Activated CD4-positive, alpha-beta memory T cell treated with anti-CD3 and anti-CD28 coated beads for 36 hours (primary cell): ENCODE measurements at places on chromosomes 2 and 18. TPM values are rescaled to one million over a fixed set of nuclear protein-coding genes. Genes with fewer than 3 reads are reported as not detected.

ELOA2 gene
- total RNA-seq = not detected

MYO5B gene
- total RNA-seq = 0.21 TPM

TUBA3E gene
- total RNA-seq = not detected

BUB1 gene
- total RNA-seq = 90.8 TPM

SCN9A gene
- total RNA-seq = not detected

CHPF gene
- total RNA-seq = 21.0 TPM

ASNSD1 gene
- 44.5 TPM for total RNA-seq

ALKAL2 gene
- total RNA-seq = not detected

CERKL gene
- total RNA-seq = not detected

LRRC30 gene
- not detected for total RNA-seq

- H3K4me1 ChIP-seq = no peaks in the 10 kb centered on the region
- H3K36me3 ChIP-seq = no peaks in the 10 kb centered on the region
- no peak for DNase-seq
- no peak overlapping the region for H3K27ac ChIP-seq
These were observed 103.6 kb upstream of the BOD1L2 start for GRCh38 chr18:57043241-57043640.

- no peak overlapping the region for H3K27ac ChIP-seq
- no peaks in the 10 kb centered on the region for H3K36me3 ChIP-seq
- no peaks in the 10 kb centered on the region for H3K27me3 ChIP-seq
- no peaks in the 10 kb centered on the region for H3K4me1 ChIP-seq
These were observed 598.9 kb upstream of the LINC00305 start for GRCh38 chr18:64747803-64748202.

DNA sequence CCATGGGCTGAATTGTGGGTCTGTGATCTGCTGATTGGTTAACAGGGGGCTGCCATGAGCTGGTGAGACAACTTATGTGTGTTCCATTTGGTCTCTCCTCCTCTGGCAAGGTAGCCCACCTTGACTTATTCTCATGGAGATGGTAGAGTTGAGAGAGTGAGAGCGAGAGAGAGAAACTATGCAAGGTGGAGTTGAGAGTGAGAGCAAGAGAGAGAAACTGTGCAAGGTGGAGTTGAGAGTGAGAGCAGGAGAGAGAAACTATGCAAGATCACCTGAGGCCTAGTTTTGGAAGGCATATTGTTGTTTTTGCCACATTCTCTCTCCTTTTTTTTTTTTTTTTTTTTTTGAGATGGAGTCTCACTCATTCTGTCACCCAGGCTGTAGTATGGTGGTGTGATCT, 155.7 kb downstream of the UBR3 start:
- DNase-seq = no peak
- H3K27ac ChIP-seq = no peak overlapping the region
- H3K36me3 ChIP-seq = peaks cover 27% of the 10 kb centered on the region
- peaks cover 3% of the 10 kb centered on the region for H3K4me1 ChIP-seq

GRCh38 chr2:77387324-77387723, 134.9 kb downstream of the LRRTM4 start:
- H3K27me3 ChIP-seq = no peaks in the 10 kb centered on the region
- H3K4me3 ChIP-seq = no peak overlapping the region
- H3K4me1 ChIP-seq = no peaks in the 10 kb centered on the region
- H3K27ac ChIP-seq = no peak overlapping the region
- DNase-seq = no peak
- no peaks in the 10 kb centered on the region for H3K36me3 ChIP-seq

- H3K27ac ChIP-seq = no peak overlapping the region
- H3K27me3 ChIP-seq = no peaks in the 10 kb centered on the region
- peaks cover 2% of the 10 kb centered on the region for H3K36me3 ChIP-seq
- no peak overlapping the region for H3K4me3 ChIP-seq
- no peaks in the 10 kb centered on the region for H3K4me1 ChIP-seq
- DNase-seq = no peak
These were observed 1200.8 kb upstream of the GYPC start for GRCh38 chr2:125455110-125455509.

- H3K36me3 ChIP-seq = no peaks in the 10 kb centered on the region
- no peak overlapping the region for H3K4me3 ChIP-seq
- peak; percentile 67 for DNase-seq
- H3K27me3 ChIP-seq = no peaks in the 10 kb centered on the region
- peaks cover 16% of the 10 kb centered on the region for H3K4me1 ChIP-seq
These were observed 273.3 kb downstream of the NDUFA10 start for GRCh38 chr2:239751679-239752355.

GRCh38 chr18:2348003-2348402, 223.3 kb downstream of the METTL4 start:
- DNase-seq = no peak
- H3K36me3 ChIP-seq = no peaks in the 10 kb centered on the region
- no peak overlapping the region for H3K27ac ChIP-seq
- no peaks in the 10 kb centered on the region for H3K4me1 ChIP-seq
- peaks cover 2% of the 10 kb centered on the region for H3K27me3 ChIP-seq

DNA sequence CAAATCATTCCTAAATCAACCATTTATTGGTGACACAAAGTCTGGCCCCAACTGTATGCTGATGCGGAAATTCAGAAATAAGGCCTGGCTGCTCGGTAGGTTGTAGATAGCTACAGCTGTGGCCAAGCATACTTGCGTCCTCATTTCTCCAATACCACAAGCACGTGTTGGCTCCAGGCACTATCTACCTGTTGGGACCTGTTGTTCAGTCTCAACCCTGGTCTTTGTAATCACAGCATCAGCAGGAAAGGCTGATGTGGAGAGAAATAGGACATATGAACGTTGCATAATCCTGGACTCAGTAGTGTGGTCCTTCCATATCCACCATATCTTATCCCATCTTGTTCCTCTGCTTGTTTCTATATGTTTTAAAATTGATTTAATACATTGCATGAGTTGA, 212.6 kb downstream of the PMAIP1 start:
- DNase-seq = no peak
- H3K36me3 ChIP-seq = no peaks in the 10 kb centered on the region
- no peaks in the 10 kb centered on the region for H3K4me1 ChIP-seq
- H3K27ac ChIP-seq = no peak overlapping the region
- H3K4me3 ChIP-seq = no peak overlapping the region
- H3K27me3 ChIP-seq = no peaks in the 10 kb centered on the region

DNA sequence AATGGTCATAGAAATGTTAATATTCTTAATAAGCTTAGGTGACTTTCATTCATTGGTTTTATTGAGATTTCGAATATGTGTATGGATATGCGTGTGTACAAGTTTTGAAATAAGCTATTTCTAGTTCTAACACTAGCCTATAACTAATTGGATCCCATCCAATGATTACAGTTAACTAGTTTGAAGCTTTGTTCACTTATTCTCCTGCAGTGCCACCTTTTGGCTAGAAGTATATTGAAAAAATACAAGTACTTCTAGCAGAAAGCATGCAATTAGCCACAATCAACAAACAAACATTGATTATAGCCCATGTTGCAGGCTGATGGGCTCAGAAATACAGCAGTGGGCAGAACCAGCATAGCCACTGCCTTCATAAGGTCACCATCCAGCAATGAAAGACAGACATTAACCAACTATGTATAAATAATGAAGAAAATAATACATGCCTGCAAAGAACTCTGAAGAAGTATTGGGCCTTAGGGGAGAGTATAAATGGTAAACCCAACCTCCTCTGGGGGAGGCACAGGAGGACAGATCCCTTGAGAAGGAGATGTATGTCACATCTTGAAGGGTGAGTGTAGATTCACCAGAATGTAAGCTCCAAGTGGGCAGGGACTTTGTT, 5.1 kb upstream of the PIEZO2 start:
- no peaks in the 10 kb centered on the region for H3K36me3 ChIP-seq
- no peak for DNase-seq
- H3K4me3 ChIP-seq = no peak overlapping the region
- H3K27ac ChIP-seq = no peak overlapping the region
- no peaks in the 10 kb centered on the region for H3K4me1 ChIP-seq

- H3K27ac ChIP-seq = peak overlapping the region; percentile 63
- H3K4me1 ChIP-seq = peaks cover 21% of the 10 kb centered on the region
- no peaks in the 10 kb centered on the region for H3K27me3 ChIP-seq
- no peak for DNase-seq
- peaks cover 12% of the 10 kb centered on the region for H3K36me3 ChIP-seq
These were observed 52.0 kb upstream of the UBXN4 start for GRCh38 chr2:135689679-135690078.

DNA sequence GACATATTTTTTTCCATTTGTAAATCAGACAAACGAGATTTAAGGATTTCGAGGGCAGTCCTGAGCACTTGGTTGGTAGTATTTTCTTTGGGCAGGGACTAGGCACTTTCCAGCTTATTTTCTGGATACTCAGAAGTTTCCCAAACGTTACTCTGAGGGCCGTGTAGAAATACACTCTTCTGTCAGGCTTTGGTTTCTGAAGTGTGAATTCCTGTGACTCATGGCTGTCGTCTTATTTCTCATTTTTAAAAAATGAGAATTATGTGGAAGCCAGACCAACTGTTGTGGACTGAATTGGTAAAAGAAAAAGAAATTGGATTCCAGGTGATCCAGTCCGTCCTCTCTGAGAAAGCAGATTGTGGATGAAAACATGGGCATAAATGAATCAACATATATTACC, 658.6 kb upstream of the FANCL start:
- H3K27ac ChIP-seq = no peak overlapping the region
- H3K36me3 ChIP-seq = no peaks in the 10 kb centered on the region
- no peaks in the 10 kb centered on the region for H3K4me1 ChIP-seq
- no peak for DNase-seq
- peaks cover 1% of the 10 kb centered on the region for H3K27me3 ChIP-seq
- no peak overlapping the region for H3K4me3 ChIP-seq

DNA sequence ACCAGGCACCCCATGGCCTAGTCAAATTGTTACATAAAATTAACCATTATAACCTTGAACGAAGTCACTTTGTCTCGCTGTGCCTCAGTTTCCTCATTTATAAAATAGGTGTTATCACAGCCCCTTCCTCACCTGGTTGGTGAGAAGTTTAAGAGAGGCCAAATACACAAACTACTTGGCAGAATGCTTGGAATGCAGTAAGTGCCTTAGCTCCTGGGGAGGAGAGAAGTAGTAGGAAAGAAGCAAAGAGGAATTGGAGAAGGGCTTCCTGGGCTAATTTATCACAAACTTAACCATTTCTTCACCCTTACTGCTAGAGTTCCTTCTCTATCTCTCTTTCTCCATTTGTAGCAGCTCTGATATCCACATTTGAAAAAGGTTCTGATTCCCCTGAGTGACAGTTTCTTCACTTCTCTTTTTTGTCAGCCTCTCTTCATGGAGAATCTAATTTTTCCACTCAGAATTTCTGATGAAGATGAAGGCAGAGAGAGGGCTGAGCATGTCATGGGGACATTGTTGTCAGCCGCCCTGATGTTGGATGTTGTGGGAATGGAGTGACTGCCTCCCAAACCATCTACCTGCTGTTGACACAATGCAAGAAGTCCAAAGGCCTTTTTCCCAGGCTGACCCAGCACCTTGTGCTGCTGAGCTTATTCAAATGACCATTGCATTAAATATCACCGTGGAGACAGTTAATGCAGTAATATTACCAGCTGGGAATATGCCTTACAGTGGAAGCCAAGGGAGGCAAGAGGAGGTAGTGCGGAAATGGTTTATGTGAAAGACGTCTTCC, 60.4 kb downstream of the BOD1L2 start:
- H3K36me3 ChIP-seq = no peaks in the 10 kb centered on the region
- H3K4me3 ChIP-seq = no peak overlapping the region
- peaks cover 22% of the 10 kb centered on the region for H3K27me3 ChIP-seq

GRCh38 chr2:205754285-205754923, 72.1 kb downstream of the NRP2 start:
- no peak overlapping the region for H3K27ac ChIP-seq
- no peaks in the 10 kb centered on the region for H3K36me3 ChIP-seq
- H3K4me1 ChIP-seq = no peaks in the 10 kb centered on the region
- H3K27me3 ChIP-seq = peaks cover 14% of the 10 kb centered on the region

DNA sequence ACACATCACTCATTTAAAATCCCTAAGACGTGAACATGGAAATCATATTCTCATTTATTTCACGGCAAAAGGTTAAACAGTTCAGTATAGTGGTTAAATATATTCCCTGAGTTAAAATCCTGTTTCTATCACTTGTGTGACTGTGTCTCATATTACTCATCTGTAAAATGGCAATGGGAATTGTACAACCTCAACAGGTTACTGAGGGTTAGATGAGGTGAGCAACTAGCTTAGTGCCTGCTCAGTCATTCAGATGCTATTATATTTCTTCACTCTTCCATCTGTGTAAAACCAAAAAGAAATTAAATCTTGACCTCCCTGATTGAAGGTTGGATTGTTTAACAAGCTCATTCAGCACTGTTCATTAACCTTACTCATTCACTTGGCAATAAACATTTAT, 212.4 kb upstream of the STK17B start:
- no peak overlapping the region for H3K4me3 ChIP-seq
- DNase-seq = no peak
- H3K27ac ChIP-seq = no peak overlapping the region
- no peaks in the 10 kb centered on the region for H3K4me1 ChIP-seq
- H3K27me3 ChIP-seq = no peaks in the 10 kb centered on the region

- H3K36me3 ChIP-seq = no peaks in the 10 kb centered on the region
- no peak overlapping the region for H3K27ac ChIP-seq
These were observed 232.7 kb downstream of the ALPK2 start for GRCh38 chr18:58396144-58396543.

GRCh38 chr2:11742702-11743357, 3.6 kb upstream of the LPIN1 start:
- H3K4me1 ChIP-seq = peaks cover 49% of the 10 kb centered on the region
- H3K4me3 ChIP-seq = no peak overlapping the region
- H3K27me3 ChIP-seq = no peaks in the 10 kb centered on the region
- no peak for DNase-seq
- peaks cover 2% of the 10 kb centered on the region for H3K36me3 ChIP-seq

DNA sequence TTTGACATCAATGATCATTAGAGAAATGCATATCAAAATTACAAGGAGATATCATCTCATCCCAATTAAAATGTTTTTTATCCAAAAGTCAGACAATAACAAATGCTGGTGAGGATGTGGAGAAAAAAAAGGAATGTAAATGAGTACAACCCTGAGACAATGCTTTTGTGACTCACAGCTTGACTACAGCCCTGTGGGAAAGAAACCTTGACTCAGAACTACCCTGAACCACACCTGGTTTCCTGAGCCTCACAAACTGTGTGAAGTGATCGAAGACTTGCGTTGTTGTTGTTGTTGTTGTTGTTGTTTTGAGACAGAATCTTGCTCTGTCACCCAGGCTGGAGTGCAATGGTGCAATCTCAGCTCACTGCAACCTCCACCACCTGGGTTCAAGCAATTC, 266.6 kb upstream of the MYT1L start:
- peaks cover 10% of the 10 kb centered on the region for H3K27me3 ChIP-seq
- no peak overlapping the region for H3K27ac ChIP-seq
- H3K4me1 ChIP-seq = no peaks in the 10 kb centered on the region

- no peak overlapping the region for H3K4me3 ChIP-seq
- H3K4me1 ChIP-seq = peaks cover 23% of the 10 kb centered on the region
- H3K36me3 ChIP-seq = peaks cover 1% of the 10 kb centered on the region
- no peaks in the 10 kb centered on the region for H3K27me3 ChIP-seq
These were observed 67.0 kb downstream of the SP3 start for GRCh38 chr2:173898178-173898668.
